Activated T-cell treated with anti-CD3 and anti-CD28 coated beads, Interleukin-2, amount 50 U/mL, for 4 hours (primary cell): ENCODE measurements at places on chromosomes 5 and 9.
A peak's percentile ranks its signal among the peaks of the same experiment; 100 is the strongest.

DNA sequence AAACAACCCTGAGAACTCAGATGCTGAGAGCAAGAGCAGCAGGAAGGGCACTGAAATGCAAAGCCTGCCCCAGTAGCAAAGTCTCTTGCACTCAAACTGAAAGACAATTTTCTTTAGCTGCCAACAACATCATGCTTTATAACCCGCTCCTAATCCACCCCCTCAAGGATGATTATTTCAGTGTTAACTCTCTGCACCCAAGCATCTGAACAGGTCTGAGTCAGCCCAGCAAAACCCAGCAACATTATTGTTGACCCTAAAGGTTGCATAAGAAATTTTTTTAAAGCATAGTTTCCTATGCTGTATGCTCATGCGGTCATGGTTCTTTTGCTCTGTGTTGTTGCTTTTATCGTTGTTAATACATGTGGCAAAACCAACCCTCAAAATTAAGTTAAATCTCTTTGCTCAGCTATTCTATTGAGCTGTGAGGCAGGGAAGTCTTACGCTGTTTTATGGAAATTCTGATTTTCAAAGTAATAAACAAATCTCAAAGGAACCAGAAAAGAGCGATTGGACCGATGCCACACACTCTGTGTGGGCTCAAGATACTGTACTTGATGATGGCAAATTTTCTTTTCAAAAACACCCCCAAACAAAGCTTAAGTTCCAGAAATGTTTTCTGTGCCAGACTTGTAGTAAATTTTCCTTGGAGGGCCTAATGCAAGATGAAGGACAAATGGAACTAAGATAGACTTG lies 440.6 kb upstream of the MPDZ start:
- no peak for DNase-seq

DNA sequence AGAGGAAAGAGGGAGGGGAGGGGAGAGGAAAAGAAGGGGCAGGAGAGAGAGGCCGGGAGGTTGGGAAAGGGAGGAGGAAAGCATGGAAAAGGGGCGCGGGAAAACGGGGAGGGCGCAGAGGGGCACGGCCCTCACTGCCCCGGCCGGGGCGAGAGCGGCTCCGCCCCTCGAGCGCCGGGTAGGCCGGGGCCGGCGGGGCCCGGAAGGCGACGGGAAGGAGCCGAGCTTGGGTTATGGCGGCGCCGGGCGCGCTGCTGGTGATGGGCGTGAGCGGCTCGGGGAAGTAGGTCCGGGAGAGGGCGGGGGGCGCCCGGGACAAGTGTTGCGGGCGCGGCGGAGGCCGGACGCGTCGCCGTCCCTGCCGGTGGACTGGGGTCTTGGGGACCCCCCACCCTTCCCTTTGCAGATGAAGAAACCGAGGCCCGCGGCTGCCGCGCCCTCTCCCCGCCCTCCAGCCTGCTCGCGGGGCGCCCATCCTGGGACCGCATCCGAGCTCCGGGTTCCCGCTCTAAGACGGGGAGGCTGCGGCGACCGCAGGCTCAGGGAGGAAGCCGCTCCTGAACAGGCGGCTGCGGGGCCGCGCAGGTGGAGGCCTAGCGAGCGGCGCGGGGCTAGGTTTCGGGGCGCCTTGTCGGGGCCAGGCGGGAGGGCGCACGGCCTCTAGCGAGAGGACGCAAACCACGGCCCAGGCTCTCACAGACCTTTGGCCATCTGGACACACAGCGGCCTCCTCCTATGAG lies at the start of gene IDNK:
IDNK (plus strand) TSS at position 205 of the 740 bp plus-strand sequence; CDS start at position 234, 29 bp downstream.
- DNase-seq: peak; percentile 45

- DNase-seq: no peak
Observed at GRCh38 chr9:121636341-121636865, 15.0 kb upstream of the DAB2IP start.

DNA sequence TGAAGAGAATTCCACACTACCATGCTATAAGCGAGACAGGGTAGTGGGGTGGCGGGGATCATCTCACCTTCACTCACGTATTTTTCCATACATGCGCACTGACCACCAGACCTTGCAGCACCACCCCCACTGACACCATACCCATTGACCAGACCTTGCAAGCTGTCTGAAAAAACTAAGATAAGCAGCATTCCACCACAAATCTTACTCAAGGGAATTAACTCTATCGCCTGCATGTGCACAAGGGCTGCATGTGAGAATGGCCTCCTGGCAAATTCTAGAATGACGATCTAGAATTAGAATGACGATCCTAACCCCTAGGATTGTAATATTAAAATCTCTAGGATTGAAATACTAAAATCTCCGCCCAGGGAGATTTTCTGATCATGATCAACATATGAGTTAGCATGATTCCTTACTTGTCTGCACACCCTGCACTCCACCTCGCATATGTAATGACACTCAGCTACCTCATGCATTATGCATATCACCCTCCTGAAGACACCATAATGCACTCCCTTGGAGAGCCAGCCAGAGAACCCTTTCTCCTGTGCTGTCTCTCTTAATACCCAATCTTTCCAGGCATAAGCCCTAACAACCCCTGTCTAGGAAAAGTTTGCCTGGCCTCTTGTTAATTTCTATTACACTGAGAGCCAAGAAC lies 11.7 kb downstream of the SOX30 start:
- no peak for DNase-seq

- no peak for DNase-seq
Observed at GRCh38 chr5:139847091-139847490, 51.5 kb downstream of the PSD2 start.

GRCh38 chr5:141763541-141763940 lies 81.5 kb upstream of the ARAP3 start:
- DNase-seq: no peak

DNA sequence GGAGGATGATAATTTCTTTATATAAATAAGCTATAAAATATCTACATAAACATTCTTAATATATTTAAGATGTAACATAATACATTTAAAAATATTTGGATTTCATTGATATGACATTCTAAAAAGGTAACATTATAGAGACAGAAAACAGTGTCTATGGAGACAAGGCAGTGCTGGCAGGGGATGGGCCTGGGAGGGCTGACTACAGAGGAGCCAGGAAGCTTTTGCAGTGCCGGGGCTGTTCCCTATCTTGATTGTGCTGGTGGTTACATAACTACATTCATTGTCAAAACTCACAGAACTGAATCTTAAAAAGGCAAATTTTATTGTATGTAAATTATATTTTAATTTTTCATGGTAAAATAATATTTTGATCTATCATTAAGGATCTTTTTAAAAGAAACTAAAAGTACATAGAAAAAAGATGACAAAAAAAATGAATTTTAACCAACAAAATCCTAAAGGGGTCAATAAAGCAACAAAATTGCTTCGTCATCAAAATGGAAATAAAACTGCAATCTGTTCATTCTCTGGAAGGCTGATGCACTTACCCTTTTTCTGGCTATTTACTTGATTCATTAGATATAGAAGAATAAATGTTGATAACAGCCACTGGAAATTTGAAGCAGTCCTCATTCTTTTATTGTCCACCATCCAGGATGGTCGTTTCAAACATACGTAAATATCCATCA lies 26.3 kb downstream of the LIFR start:
- DNase-seq: no peak

- no peak for DNase-seq
Observed at GRCh38 chr5:157026789-157027424, 32.0 kb downstream of the HAVCR1 start.

- DNase-seq: no peak
Observed at GRCh38 chr5:17113174-17113958, 104.1 kb upstream of the BASP1 start.
